Lung (tissue), 17 donors: ENCODE measurements at places on chromosomes 13 and 19.

- no peak for DNase-seq
These were observed 1.4 kb downstream of the IFI30 start for GRCh38 chr19:18174983-18175382.

DNA sequence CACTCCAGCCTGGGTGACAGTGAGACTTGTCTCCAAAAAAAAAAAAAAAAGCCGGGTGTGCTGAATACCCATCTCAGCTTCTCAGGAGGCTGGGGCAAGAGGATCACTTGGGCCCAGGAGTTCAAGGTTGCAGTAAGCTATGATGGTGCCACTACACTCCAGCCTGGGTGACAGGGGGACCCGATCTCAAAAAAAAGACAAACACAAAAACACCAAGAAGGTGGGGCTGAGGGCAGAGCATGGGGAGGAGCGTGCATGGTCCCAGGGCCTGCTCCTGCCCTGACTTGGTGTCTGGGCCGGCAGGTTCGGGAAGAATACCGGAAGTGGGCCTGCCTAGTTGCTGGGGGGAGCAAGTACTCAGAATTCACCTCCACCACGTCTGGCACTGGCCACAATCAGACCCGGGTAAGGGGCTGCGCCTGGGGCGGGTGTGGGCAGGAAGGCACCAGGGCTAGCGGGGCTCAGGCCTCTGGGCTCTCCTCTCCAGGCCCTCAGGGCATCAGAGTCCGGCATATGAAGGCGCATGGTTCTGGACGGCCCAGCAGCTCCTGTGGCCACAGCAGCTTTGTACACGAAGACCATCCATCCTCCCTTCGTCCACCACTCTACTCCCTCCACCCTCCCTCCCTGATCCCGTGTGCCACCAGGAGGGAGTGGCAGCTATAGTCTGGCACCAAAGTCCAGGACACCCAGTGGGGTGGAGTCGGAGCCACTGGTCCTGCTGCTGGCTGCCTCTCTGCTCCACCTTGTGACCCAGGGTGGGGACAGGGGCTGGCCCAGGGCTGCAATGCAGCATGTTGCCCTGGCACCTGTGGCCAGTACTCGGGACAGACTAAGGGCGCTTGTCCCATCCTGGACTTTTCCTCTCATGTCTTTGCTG lies 11.3 kb downstream of the DDX39A start:
- no peak for DNase-seq

- DNase-seq: no peak
These were observed 143.9 kb downstream of the KATNAL1 start for GRCh38 chr13:30163441-30163840.

DNA sequence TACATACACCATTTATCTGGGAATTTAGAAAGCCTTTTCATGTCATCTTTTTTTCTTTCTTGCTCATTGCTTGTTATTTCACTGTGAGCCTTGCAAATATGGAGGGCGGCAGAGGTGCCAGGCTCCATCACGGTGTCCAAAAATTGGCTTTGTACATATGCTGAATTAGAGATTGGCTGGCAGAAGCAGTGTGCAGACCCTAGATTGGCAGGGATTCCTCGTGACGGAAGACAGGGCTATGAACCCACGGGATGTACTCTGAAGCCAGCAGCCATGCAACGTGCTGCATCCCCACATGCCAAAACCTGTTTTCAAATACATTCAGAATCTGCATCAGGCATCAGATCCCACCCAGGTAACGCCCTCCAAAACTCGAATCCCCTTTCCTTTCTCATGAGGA lies 142.8 kb downstream of the ZIC5 start:
- DNase-seq: no peak

DNA sequence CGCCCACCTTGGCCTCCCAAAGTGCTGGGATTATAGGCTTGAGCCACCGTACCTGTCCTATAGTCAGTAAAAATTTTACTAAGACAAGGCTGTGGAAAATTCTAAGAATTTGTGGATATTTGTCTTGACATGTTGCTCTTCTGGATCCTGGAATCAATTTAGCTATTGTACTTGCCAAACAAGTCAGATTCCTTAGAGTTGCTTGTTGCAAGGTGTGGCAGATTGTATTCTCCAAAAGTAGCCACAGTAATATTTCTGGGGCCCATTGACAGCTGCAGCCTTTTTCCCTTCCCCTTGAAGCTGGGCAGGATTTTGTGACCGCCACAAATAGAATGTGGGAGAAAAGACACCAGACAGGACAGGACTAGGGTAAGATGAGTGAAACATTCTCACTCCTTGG lies 98.8 kb upstream of the TMTC4 start:
- no peak for DNase-seq

- no peak for DNase-seq
These were observed 6.5 kb downstream of the IGLON5 start for GRCh38 chr19:51317968-51318367.

DNA sequence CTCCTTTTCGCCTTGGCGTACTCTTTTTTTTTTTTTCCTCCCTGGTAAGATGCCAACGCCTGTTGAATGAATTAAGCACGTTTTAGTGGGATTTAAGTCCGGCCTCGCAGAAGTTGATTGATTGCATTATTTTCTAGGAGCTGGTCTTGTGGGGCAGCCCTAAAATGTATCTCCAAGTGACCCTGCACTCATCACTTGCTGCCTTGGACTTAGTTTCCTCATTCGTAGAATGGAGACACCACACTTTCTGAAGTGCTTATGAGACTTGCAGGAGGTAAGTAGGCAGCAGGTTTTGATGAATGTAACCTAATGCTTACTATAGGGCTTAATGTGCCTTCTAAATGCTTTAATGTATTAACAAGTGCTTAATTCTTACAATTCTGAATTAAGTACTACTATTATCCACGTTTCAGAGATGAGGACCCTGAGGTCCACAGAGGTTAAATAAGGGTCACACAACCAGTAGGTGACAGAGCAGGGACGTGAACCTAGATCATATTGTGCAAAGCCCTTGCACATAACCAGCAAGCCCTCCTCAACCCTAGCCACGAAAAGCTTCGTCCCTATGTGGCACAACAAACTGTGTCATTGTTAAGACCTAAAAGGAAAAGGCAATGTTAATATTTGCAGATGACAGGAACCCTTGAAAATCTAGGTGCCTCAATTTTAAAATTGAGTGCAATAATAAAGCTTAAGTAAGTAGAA lies 514 bp upstream of the ARGLU1 start:
- DNase-seq: no peak

DNA sequence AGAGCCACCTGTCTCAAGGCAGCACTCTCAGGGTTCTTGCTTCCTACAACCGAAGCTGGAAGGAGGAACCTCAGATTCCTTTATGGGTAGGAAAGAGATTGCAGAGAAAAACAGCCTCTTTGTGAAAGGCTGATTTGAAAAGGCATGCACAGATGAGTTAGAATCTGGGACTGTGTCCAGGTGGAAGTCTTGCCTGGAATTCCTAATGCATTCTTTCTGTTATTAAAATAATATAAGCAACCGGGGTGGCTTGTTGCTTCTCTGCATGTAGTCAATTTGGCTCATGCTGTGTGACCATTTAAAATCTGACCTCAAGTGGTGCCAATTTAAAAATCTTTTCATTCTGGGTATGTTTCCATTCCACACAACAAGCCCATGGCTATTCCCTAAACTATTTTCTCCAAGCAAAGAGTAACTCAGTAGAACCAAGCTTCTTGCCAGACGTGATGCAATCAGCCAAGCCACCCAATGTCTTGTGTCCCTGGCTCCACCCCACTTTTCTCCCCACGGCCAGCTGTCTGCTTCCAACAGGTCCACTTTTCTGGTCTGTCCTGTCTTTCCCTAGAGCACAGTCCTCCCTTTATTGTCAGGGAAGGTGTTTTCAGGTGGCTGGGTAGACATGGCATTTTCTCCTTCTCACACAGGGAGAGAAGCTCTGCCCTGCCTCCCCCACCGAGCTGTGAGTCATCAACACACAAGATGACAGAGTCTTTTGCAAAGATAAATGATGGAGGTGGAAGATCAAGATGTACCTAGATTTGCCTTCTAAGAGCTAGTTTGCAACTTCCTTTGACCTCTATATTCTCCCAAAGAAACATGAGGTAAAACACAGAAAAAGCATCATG lies 394.3 kb downstream of the FOXO1 start:
- DNase-seq: peak; percentile 20

DNA sequence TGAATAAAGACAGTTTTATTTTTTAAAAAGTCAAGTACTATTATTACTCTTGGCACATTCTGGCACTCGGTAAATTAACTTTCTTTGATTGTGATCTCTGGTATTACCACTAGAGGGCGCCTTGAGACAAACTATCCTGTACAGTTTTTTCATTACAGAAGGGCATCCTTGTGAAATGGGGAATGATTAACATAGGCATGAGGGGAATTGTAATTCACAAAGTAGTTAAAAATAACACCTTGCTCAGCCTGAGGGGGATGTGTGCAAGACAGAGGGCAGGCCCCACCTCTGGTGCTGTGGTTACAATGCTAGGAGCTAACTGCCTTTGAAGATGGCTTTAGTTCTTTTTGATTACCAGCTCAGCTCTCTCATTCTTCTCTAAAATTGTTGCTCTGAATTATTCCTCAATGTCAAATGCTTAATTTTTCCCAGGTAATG lies 24.2 kb upstream of the C1QTNF9B start:
- peak; percentile 71 for DNase-seq

- DNase-seq: no peak
These were observed 240.4 kb downstream of the KCNRG start for GRCh38 chr13:50255639-50256038.
